ENCODE measurements at places on chromosomes 7 and 10. TPM values are rescaled to one million over a fixed set of nuclear protein-coding genes. Genes with fewer than 3 reads are reported as not detected.

GRCh38 chr7:118169146-118169545 lies 14.8 kb upstream of the LSM8 start:
- DNase-seq, result no peak

GRCh38 chr7:42012786-42013360 lies 224.1 kb downstream of the GLI3 start:
- DNase-seq, result no peak

GNAT3 gene
- not detected for polyA plus RNA-seq

FAM131B gene
- 1.4 TPM for polyA plus RNA-seq

- no peak for DNase-seq
Observed at GRCh38 chr10:71796749-71797405, 23.6 kb upstream of the VSIR start.

OR13A1 gene
- polyA plus RNA-seq, result 0.06 TPM

- DNase-seq, result no peak
Observed at GRCh38 chr7:50512384-50512783, 52.8 kb downstream of the DDC start.

GRCh38 chr10:49516216-49516970 lies 22.5 kb downstream of the ERCC6 start:
- no peak for DNase-seq

GRCh38 chr10:62618576-62619412 lies 185.7 kb upstream of the ADO start:
- DNase-seq, result no peak

DNA sequence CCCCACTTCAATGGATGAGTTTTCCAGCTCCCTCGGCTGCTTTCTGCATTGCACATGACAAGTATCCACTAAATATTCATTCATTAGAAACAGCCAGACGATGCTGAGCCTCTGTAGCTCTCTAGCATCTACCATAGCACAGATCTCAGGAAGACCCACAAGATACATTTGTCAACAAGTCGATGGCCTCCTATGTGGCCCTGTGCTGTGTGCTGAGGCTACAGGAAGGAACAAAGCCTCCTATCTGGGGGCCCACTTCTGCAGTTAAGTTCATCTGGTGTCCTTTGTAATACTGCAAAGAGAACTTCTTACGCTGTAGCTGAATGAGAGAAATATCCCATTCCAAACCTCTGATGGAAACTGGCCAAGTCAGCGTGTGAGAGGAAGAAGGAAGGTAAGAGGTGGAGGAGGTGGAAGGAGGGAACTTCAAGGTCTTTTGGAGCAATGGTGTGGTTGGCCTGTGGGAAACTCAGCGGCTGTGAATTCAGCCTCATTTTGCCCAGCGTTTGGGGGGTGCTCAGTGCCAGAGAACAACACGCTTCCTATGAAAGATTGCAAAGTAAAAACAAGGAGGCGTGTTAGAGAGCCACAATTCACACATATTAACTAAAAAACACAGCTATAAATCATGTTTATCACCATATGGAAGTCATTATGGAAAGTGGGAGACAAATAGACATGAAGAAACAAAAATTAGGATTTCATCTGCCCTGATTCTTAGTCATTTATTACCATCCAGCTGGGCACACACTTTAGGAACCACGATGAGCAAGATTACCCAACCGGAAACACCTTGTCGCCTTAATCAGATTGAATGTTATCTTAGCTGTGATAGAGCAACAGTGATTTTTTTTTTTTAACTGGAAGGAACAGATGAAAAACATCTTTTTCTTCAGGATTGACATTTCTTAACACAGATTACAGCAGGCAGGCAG lies 62.2 kb upstream of the USP6NL start:
- no peak for DNase-seq

DNA sequence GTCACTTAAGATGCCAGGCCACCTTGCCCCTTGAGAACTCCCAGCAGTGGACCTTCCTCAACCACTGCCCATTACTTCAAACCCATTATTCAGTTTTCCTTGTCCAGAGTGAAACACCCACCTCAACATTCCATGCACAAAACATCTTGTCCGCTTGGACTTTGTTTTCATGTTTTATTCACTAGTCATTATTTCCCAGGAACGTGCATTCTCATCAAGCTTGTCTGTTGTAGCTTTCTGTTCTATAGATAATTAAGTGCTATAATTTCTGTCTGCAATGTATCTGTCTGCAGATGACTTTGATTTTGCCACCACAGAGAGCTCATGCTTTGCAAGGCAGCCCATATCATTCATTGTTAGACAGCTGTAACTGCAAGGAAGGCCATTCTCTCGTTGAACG lies 117.4 kb downstream of the RAB18 start:
- DNase-seq, result no peak

PRPS1L1 gene
- polyA plus RNA-seq, result not detected

RBAK gene
- polyA plus RNA-seq, result 17.7 TPM

PAX4 gene
- not detected for polyA plus RNA-seq

GRCh38 chr7:23759671-23760391 lies 49.8 kb downstream of the STK31 start:
- DNase-seq, result peak; percentile 29

DNA sequence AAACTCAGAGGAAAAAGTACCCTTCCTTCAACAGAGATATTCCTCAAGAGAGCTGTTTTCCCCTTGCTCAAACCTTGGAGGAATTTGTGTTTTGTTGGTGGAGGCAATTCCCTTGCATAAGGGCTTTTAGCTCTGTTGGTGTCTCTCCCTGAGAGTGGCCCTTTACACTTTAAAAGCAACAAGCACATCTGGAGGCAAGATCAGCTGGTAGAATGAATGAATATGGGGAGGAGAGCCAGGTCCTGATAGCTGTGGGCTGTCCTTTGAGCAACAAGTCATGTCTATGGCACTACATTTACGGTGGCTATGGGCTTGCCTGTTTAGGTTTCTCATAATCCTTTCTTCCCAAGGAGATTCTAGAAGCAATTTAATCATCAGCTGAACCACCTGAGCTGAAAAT lies 384.0 kb downstream of the SORCS3 start:
- DNase-seq, result no peak

GRCh38 chr10:42872865-42873435 lies 90.4 kb downstream of the BMS1 start:
- no peak for DNase-seq

DNA sequence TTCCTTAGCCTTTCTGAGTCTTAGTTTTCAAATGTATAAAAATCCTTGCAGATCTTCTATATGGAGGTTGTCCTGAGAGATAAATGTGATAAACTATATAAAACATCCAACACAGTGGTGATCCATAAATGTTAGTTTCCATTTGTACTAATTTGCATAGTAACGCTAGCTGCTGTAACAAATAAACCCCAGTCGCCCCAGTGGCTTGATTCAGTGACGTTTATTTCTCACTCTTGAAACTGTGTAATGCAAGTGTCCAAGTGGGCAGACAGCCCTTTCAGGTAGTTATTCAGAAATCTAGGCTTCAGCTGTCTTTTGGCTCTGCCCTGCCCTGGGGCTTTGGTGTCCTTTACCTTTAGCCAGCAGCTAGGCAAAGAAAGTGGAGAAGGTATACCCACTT lies 106.3 kb downstream of the VTI1A start:
- DNase-seq, result no peak

ASIC3 gene
- 3.5 TPM for polyA plus RNA-seq

GRCh38 chr7:142506601-142507000 lies 242.7 kb upstream of the PRSS1 start:
- DNase-seq, result no peak

DNA sequence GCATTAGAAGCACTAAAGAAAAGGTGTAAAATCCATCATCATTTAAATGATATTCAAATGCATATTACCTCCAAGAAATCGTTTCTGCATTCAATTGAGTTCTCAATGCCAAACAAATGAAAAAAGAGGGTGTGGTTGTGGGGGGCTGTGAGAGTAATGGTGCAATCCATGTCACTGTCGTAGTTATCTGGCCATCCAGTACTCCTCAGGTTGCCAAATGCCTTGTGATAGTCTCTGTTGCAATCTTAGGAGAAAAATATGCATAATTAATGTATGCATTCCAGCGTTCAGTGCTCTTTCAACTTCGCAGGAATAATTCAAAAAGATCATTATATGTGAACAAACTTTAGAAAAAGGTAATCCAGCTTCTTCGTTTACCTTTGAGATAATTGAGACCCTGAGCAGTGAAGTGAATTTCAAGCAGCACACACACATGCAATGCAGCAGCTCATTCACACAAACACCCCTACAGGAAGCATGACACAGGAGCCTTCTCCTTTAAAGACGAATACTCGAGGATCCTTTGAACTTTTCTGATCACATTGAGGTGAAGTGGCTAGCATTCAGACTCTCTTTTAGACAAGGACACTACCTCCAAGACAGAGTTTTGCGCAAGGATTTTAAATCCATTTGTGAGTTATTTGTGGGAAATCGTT lies 73.4 kb downstream of the OR13A1 start:
- no peak for DNase-seq

OLAH gene
- polyA plus RNA-seq, result not detected

DNA sequence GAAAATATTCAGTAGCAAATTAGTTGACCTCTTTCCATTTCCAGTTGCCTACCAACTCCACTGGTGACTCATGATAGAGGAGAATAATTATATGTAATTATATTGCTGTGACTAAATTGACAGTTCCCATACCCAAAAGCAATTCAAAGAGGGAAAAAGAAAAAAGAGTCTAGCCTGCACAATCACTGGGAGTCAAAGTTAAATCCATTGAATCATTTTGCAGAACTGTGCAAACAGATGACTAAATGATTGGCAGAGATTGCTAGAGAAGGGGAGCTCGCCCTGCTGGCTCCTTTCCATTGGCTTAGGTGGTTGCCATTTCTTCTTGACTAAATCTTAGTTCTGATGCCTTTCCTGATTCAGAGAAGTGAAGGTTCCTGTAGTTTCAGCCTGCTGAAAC lies 1228.6 kb upstream of the SORCS1 start:
- DNase-seq, result no peak

ZNF32 gene
- 52.6 TPM for polyA plus RNA-seq

DNA sequence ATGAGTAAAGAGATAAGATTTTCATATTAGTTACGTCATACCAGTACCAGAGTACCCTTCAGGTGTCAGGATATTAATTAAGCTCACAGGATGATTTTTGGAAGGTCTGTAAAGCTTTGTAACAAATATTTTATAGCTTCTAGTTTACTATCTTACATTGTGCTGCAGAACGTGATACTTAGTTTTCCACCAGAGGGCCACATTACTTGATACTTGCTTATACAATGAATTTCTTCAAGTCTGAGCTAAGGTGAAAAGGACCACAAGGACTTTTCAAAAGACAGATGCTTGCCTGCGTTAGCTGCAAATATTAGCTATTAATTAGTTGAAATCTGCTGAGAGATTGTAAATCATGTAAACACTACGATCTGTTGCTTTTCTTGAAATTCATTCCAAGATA lies 12.2 kb downstream of the FOXP2 start:
- no peak for DNase-seq

GRCh38 chr10:109647627-109648026 lies 275.7 kb downstream of the XPNPEP1 start:
- no peak for DNase-seq

DNA sequence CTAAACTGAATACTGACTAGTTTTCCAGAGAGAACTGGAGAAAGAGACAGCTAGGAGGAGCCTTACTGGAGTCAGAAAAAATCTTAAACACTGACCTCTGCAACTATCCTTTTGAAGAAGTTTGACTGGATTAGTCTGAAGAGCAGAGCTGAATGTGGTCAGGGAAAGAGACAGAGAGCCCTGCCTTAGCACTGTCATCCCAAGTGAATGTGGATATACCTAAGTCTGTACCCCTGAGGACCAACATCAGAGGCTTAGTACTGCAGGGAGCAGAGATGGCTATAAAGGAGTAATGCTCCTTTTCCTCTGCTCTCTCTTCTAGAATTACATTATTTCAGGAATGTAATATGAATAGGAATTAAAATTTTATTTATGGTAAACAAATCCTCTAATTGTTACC lies 69.8 kb upstream of the TMEM140 start:
- DNase-seq, result no peak

GRCh38 chr10:126508535-126509040 lies 120.3 kb upstream of the ADAM12 start:
- DNase-seq, result no peak

ASAH2 gene
- polyA plus RNA-seq, result 1.3 TPM

KCNMA1 gene
- 5.0 TPM for polyA plus RNA-seq

- peak; percentile 30 for DNase-seq
Observed at GRCh38 chr7:30925913-30926312, 14.3 kb downstream of the AQP1 start.

GRCh38 chr10:132953428-132953827 lies 11.1 kb upstream of the CFAP46 start:
- no peak for DNase-seq

- peak; percentile 53 for DNase-seq
Observed at GRCh38 chr10:60148266-60148840, 241.3 kb downstream of the ANK3 start.

GRCh38 chr7:121485467-121486243 lies 89.5 kb upstream of the FAM3C start:
- no peak for DNase-seq

GRCh38 chr7:116576350-116577319 lies 51.8 kb downstream of the CAV1 start:
- no peak for DNase-seq

GRCh38 chr10:125547010-125547650 lies 135.8 kb downstream of the TEX36 start:
- peak; percentile 47 for DNase-seq

DNA sequence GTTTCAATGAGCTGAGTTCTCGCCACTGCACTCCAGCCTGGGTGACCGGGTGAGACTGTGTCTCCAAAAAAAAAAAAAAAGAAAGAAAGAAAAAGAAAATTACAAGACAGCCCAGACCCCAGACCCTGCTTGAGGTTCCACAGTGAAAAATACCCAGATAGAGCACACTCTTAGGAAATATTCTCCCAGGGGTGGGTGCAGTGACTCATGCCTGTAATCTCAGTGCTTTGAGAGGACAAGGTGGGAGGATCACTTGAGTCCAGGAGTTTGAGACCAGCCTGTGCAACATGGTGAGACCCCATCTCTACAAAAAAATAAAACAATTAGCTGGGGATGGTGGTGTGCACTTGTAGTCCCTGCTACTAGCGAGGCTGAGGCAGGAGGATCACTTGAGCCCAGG lies 41.1 kb upstream of the GTF2IRD1 start:
- no peak for DNase-seq

ACTL6B gene
- not detected for polyA plus RNA-seq

GRCh38 chr10:68618234-68618633 lies 58.1 kb downstream of the TET1 start:
- DNase-seq, result no peak

PIP gene
- polyA plus RNA-seq, result not detected

GRCh38 chr7:20198260-20198659 lies 18.9 kb downstream of the MACC1 start:
- DNase-seq, result no peak

Measured in left lung (tissue), 14 donors.